ENCODE measurements at places on chromosomes 5 and 9. TPM values are rescaled to one million over a fixed set of nuclear protein-coding genes. Genes with fewer than 3 reads are reported as not detected.

Gene CDC23
- 13.2 TPM for total RNA-seq

Gene CAVIN4
- total RNA-seq, result not detected

Gene TEX48
- total RNA-seq, result not detected

Gene GLIPR2
- total RNA-seq, result 54.4 TPM

Gene SPAG8
- total RNA-seq, result not detected

- H3K27me3 ChIP-seq, result no peaks in the 10 kb centered on the region
- no peaks in the 10 kb centered on the region for H3K36me3 ChIP-seq
- DNase-seq, result no peak
Observed at GRCh38 chr5:15001517-15001916, 129.9 kb upstream of the ANKH start.

GRCh38 chr9:101092922-101093321 lies 64.4 kb downstream of the PLPPR1 start:
- no peaks in the 10 kb centered on the region for H3K36me3 ChIP-seq
- H3K4me3 ChIP-seq, result no peak overlapping the region
- DNase-seq, result no peak
- no peaks in the 10 kb centered on the region for H3K4me1 ChIP-seq

- H3K4me1 ChIP-seq, result no peaks in the 10 kb centered on the region
- H3K36me3 ChIP-seq, result no peaks in the 10 kb centered on the region
- H3K4me3 ChIP-seq, result no peak overlapping the region
- H3K27me3 ChIP-seq, result no peaks in the 10 kb centered on the region
Observed at GRCh38 chr9:37386988-37387387, 35.5 kb upstream of the GRHPR start.

DNA sequence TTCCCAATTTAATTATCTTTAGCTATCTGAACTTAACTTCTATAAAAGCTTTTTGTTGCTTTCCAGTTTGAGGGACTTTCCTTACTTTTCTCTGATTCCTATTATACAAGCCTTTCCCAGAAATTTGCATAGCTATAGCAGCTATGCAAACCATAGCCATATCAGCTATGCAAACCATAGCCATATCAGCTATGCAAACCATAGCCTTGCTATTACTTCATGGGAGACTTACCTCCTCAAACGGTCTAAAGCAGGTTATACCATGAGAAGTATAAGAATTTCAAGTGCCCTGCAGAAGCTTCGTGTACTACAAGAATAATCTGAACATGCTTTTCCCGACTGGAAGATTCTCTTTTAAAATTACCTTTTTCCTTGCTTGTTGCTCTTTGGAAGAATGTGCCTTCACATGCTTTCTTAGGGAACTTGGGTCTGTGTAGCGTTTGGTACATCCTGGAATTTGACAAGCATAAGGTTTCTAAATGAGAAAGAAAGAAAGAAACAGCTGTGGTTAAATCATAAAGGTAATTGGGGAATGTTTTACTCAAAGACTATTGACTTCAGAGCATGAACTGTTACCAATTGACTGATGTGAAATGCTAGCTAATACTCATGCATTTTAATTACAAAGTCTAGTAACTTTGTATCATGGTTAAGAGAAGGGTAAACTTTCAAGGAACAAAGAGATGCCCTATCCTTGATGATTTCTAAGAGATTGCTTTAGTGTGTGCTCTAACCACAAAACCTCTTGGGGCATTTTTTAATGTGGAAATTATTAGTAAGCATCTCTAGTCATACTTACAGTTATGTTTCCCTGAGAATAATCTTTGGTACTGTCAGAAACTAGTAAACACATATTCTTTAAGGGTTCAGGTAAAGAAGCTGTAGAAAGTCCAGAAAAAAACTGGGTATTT lies 367.6 kb downstream of the GLIS3 start:
- H3K36me3 ChIP-seq, result no peaks in the 10 kb centered on the region
- DNase-seq, result no peak
- no peak overlapping the region for H3K4me3 ChIP-seq
- H3K27ac ChIP-seq, result no peak overlapping the region
- H3K27me3 ChIP-seq, result no peaks in the 10 kb centered on the region

GRCh38 chr9:81239388-81239787 lies 450.0 kb downstream of the TLE1 start:
- H3K36me3 ChIP-seq, result no peaks in the 10 kb centered on the region
- DNase-seq, result no peak
- H3K27me3 ChIP-seq, result no peaks in the 10 kb centered on the region
- H3K27ac ChIP-seq, result no peak overlapping the region
- no peak overlapping the region for H3K4me3 ChIP-seq
- H3K4me1 ChIP-seq, result no peaks in the 10 kb centered on the region

GRCh38 chr9:105908069-105908468 lies 213.7 kb downstream of the TMEM38B start:
- no peaks in the 10 kb centered on the region for H3K4me1 ChIP-seq
- no peak overlapping the region for H3K4me3 ChIP-seq
- H3K27ac ChIP-seq, result no peak overlapping the region
- no peak for DNase-seq

- no peak for DNase-seq
- no peaks in the 10 kb centered on the region for H3K4me1 ChIP-seq
- H3K27me3 ChIP-seq, result no peaks in the 10 kb centered on the region
- no peak overlapping the region for H3K4me3 ChIP-seq
- no peak overlapping the region for H3K27ac ChIP-seq
- H3K36me3 ChIP-seq, result no peaks in the 10 kb centered on the region
Observed at GRCh38 chr5:101160002-101160401, 256.9 kb upstream of the ST8SIA4 start.

DNA sequence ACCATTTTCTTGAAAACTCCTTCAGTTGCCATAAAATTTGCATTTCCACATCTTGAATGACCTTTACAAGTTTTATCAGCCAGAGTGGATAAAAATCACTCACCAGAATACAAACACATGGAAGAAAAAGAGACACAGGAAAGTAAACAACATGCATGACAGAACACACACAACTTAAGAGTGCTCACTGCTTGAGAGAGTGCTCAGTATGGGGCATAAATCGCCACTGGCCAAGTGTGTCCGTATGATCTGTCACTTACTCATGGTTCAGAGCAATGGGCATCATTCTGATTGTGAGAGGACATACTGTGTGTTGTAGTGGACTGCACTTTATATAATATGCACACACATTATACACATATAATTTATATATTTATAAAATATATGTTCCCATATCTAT lies 155.6 kb upstream of the NTRK2 start:
- DNase-seq, result no peak
- no peak overlapping the region for H3K4me3 ChIP-seq
- no peak overlapping the region for H3K27ac ChIP-seq

- H3K27me3 ChIP-seq, result no peaks in the 10 kb centered on the region
- H3K27ac ChIP-seq, result no peak overlapping the region
- no peak overlapping the region for H3K4me3 ChIP-seq
- H3K4me1 ChIP-seq, result peaks cover 2% of the 10 kb centered on the region
Observed at GRCh38 chr9:89678396-89679015, 73.7 kb downstream of the GADD45G start.

All from ascending aorta (tissue), 2 donors.